WTC11 (cell line): ENCODE measurements at places on chromosomes 5 and 9.
A peak's percentile ranks its signal among the peaks of the same experiment; 100 is the strongest.

DNA sequence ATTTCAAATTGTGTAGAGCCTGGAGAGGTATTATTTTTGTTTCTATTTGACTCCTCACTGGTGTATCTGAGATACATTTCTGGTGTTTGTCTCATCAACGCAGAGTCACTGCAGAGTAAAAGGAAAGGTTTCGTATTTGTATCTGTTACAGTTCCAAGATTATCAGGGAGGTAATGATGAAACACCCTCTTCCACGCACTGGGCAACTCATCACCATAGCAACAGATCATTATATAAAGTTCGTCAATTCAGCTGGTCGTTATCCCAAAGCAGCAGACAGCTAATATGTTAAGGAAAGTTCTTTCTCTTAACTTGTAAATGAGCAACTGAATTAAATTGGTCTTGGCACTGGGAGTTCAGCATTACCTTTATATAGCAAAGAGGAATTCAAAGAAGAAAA is 513.5 kb downstream of the MTRR start:
- DNase-seq: no peak

DNA sequence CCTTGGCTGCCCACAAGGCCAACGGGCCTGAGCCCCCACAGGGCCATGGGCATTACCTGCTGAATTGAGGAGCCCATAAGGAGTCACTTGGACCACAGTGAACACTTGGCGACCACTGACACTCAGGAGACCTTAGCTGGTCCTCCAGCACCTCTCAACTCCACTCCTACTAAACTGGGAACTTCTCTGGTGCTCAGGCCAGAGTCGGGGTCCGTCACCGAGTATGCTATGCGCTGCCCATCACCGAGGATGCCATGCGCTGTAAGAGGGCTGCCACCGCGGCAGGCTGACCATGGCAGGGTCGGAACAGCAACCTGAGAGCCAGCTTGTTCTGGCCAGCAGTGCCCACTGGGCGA is 600 bp upstream of the SQSTM1 start:
- peak; percentile 32 for DNase-seq

- no peak for DNase-seq
These were observed 81.1 kb upstream of the TNFAIP8 start for GRCh38 chr5:119274767-119275130.

- no peak for DNase-seq
These were observed 229.7 kb downstream of the EPB41L4A start for GRCh38 chr5:112189391-112189790.

DNA sequence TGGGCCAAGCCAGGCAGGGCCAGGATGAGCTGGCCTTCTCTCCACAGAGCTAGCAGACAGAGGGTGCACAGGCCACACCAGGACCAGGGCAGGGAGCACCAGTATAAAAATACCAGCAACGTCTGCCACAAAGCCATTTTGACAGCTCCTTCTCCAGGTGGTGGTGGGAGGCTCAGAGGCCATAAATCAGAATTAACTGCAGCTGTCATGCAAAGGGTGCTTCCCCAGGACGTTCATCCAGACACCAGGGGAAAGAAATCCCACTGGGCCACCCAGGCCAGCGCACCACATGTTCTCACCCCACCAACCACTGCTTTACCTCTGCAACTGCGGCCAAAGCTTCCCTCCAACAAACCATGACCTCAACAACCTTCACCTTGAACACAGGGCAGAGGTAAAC is 403.7 kb upstream of the TRPC7 start:
- no peak for DNase-seq

DNA sequence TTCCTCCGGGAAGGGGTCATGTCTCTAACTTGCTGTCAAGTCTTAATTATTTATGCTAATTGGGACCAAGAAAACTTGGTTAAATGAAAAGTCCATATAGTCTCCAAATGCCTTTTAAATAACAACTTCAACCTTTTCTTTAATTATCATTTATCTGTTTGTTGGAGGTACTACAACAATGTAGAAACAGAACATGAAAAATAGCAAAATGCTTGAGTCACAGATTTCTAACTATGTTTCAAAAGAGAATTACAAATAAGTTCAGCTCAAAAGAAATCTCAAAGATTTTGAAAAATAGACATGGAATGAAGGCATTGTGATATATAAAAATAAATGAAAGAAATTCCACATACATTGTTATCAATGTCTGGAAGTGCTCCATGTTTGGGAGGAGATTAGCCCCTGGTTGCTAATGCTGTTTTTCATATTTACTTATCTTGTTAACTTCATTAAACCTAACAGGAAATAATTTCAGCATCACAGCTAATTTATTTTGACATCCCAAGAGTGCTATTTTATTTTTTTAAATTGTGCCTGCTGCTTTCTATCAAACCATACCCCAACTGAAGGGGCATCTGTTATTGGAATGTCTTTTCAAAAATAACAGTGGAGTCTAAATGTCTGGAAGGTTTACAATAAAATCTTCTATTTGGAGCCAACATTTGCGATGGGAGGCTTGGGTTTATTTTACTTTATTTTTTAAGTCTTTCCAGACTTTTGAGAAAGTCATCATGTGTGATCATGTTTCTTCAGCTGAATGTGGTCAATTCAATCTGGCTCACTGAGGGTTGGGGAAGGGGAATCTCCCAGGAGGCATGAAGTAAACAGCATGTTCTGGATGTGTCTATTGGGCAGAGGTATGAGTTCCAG is 53.1 kb upstream of the ANKRD55 start:
- no peak for DNase-seq

- no peak for DNase-seq
These were observed 44.3 kb downstream of the BICD2 start for GRCh38 chr9:92720209-92720765.

- DNase-seq: no peak
These were observed 34.8 kb upstream of the PRDM12 start for GRCh38 chr9:130629443-130630070.

GRCh38 chr9:112542593-112543292 is 56.1 kb downstream of the KIAA1958 start:
- no peak for DNase-seq

DNA sequence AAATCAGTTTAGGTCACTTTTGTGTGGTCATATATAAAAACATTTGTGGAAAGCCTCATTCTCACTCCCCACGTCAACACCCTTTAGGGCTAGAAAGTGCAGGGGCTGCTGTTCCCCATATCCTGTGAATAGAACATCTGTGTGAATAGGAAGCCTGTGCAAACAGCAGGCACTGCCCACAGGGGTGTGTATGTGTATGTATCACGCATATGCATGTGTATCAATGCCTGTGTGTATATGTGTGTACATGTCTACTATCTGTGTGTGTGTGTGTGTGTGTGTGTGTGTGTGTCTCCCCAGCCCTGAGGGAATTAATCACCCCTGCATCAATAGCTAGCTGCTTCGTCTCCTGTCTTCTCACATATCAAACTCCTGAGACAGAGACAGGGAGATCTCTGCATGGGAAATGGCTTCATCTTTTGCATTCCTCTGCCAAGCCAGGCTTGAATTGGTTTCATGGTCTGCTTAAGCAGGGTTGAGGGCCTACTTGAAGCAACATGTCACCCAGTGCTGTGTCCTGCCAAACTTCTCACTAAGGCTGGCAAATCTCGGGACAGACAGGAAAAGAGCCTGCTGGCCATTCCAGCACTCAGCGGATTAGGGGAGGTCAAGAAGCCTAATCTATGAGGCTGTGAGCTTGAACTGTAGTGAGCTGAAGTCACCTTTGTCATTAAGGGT is 265.8 kb downstream of the ADAMTSL1 start:
- no peak for DNase-seq

DNA sequence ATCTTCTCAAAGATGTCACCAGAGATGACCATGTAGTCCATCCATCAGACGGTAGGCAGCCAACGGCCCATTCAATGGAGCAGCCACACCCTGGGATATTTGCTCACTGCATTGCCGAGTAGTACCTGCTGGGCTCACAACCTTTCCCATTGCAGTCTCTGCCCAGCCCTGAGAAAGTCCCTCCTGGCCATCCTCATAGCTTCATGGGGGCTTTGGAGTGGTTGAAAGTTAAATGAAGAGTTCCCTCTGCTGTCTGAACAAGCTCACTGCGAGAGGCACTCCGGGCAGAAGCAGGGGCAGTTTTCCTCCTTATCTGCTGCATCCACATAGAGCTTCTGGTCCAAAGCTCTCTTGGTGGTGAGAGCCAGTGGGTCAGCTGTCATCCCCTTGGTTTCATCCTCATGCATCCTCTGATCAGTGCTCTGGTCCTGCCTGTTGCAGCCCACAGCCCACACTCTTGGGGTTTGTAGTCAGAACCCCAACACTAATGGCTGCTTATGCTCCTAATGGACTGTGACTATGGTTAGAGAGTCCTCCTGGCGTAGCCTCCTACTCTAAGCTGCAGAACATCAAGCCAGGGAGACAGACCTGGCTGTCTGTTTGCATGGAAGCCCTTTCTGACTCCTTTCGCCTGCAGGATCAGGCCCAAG is 23.3 kb downstream of the TNFSF8 start:
- peak; percentile 74 for DNase-seq

DNA sequence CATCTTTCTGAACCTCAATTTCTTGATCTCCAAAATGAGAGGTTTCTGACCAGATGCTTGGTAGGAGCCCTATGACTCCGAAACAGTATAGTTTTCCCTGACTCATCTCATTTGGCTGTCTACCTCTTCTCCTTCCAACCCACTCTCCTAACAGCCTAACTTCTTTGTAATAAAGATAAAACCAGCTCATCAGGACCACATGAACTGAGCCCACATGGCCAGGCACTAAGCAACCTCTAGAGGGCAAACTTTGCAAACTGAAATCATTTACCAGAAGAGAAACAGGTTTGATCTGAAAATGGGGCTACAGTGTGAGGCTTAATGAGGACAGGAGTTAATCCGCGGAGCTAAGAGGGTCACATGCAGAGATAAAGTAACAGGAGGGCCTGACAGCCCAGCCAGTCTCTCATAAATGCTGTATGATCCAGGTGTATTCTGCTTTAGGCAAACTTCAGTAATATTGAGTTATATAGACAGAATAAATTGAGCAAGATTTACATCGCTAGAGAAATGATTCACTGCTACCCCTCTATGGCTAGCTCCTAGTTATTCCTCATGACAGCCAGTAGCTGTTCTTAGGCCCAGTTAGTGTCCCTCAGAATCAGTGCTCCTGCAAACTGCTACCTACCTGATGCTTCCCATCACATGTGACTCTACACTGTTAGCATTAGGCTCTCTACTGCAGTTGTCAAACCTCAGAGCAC is 64.6 kb downstream of the ABCA1 start:
- DNase-seq: peak; percentile 54

DNA sequence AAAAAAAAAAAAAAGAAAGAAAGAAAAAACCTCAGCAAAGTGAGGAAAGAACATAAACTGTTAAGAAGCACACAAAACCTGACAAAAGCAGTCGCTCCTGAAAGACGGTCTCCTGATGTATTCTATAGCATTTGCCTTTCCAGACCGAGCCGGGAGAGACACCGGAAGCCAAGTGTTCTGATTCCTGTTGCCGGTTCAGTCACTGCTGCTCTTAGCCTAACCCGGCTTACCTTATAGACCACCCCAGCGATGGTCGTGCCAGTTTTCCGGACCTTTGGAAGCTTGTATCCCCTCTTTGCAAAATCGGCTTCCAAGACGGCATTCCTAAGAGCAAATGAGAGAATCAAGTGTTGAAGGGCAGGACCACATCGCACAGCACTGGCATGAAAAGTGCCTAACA is 630 bp downstream of the PSMB7 start:
- no peak for DNase-seq

DNA sequence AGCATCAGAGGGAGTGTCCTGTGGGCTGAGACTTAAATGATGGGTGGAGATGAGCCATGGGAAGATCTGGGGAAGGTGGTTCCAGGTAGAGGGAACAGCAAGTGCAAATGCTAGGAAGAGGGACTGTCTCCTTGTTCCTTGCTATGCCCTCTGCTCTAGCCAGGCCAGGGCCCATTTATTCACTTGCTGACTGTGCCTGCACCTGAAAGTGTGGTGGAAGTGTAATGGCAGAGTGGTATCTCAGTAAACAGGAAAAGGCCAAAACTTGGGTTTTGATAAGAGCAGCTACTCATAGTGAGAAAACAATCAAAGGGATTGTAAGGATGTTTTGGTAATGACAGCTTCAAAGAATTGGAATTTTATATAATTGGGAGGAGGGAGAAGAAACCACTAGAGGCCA is 32.4 kb downstream of the TLE4 start:
- no peak for DNase-seq

GRCh38 chr5:123807177-123807945 is 295.4 kb downstream of the CSNK1G3 start:
- no peak for DNase-seq

DNA sequence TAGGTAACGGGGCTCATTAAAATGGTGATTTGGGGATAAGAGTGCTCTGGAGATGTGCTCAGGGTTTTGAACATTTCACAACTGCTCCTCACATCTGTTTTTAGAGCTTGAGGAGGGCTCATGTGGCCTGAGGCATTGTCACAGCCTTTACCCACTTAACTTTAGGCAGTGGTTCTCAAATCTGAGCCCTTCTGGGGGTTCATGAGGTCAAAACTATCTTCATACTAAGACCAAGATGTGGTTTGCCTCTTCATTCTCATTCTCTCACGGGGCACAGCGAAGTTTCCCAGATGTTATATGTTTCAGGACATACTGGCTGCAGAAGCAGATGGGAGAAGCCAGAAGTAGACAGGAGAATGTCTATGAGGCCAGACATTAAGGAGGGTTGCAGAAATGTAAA is 38.4 kb downstream of the STXBP1 start:
- DNase-seq: no peak

- no peak for DNase-seq
These were observed 8.1 kb downstream of the SETD9 start for GRCh38 chr5:56917534-56917933.

DNA sequence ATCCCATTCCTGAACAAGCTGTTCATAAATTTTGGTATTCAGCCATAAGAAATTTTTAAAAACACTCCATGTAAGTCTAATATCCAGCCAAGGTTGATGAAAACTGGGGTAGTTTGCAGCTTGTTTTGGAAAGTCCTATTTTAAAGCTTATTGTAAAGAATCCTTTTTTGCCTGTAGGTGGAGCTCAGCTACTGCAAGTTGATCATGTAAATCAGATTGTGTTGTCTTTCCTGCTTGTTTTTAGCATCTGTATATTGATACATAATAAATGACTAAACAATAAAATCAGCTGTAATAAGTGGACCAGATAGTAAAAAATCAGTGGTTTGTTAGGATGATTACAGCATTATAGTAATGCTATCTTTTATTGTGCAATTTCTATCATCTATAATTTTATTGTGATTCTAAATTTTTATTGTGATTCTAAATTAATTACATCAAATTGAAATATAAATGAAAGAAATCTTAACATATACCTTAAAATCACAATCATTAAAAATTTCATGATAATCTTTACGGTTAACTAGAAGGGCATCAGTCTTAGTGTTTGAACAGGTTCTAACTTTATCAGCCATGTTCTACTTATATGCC is 42.4 kb downstream of the CWC27 start:
- DNase-seq: no peak

- no peak for DNase-seq
These were observed 10.6 kb upstream of the PARP8 start for GRCh38 chr5:50655810-50656205.
